ENCODE measurements at places on chromosomes 4 and X.
A peak's percentile ranks its signal among the peaks of the same experiment; 100 is the strongest.

GRCh38 chr4:972651-973424 is 531 bp downstream of the DGKQ start:
- peak; percentile 55 for DNase-seq

- no peak for DNase-seq
Measured at GRCh38 chrX:86154553-86154952, 6.3 kb downstream of the DACH2 start.

GRCh38 chrX:17247144-17247543 is 127.9 kb upstream of the NHS start:
- DNase-seq = no peak

- no peak for DNase-seq
Measured at GRCh38 chrX:2819345-2820135, 9.2 kb upstream of the GYG2 start.

GRCh38 chr4:21882051-21882839 is 66.3 kb downstream of the KCNIP4 start:
- no peak for DNase-seq

DNA sequence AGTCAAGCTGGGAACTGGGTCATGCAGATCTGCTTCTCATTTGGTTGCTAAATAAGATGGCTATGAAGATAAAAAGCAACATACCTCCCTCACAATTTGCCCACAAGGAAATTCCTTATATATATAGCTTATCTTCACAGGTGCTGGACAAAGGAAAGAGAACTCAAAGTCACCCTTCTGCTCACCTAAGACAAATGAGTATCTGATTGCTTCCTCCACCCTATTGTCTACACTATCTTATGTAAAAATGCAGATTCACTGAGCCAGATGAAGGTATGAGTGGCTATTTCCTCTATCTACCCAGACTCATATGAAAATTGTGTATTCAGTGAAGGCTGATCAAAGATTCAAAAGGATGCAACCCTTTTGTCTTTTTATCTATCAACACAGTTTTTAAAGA is 50.8 kb downstream of the CHM start:
- no peak for DNase-seq

DNA sequence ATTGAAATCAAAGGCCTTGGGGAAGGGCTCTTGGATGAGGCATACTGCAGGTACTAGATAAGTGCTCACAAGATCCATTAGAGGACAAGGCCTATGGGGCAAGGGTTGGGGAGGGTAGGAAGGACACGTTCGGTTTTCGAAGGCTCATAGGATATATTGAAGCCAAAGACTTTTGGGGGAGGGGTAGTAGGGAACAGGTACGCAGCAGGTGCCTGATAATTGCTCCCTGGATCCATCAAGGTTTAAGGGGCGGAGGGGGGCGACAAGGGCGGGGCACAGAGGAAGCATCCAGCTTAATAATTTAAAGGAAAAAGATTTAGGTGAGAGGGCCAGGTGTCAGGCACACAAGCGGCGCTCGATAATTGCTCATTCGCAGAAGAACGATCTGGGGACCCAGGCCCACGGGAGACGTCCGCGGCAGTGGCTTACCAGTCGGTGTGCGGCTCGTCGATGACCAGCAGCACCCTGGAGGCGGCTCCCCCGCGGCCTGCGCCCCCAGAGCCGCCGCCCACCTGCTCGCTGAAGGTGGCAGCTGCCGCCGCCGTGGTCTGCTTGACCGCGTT is 653 bp downstream of the SYN1 start:
- no peak for DNase-seq

GRCh38 chrX:110218591-110218990 is 99.3 kb downstream of the AMMECR1 start:
- no peak for DNase-seq

DNA sequence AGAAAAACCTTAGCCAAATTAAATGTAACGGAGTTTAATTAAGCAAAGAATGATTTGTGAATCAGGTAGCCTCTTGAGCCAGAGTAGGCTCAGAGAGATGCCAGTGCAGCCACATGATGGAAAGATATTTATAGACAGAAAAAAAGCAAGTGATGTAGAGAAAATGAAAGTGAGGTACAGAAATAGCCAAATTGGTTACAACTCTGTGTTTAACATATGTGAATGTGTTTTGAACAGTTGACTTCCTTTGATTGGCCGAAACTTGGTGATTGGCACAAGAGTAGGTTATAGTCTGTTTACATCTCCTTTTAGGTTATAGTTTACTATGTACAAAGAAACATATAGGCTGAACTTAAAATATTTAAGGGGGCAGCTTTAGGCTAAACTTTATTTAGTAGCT is 459.9 kb upstream of the BOD1L1 start:
- DNase-seq = no peak

DNA sequence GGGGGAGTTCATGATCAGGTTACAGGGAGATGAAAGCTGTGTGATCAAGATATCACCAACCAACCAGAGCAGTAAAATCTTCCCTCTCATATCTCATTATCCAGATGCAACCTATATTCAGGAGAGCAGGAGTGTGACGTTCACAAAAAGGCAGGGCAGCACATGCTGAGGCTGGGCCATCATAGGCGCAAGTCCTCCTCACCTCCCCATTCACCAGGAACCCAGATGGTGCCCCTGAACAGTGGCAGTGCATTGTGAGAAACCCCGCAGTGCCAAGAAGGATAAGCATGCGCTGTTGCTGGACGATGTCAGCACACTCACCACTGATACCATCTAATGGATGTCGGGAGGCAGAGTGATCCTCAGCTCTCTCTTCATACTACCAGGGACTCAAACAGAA is 170.9 kb downstream of the COL25A1 start:
- DNase-seq = no peak

GRCh38 chrX:135528756-135529155 is 8.3 kb downstream of the INTS6L start:
- no peak for DNase-seq
